CD14-positive monocyte (primary cell): ENCODE measurements at places on chromosomes 12 and 14. TPM values are rescaled to one million over a fixed set of nuclear protein-coding genes. Genes with fewer than 3 reads are reported as not detected.

Gene COX8C
- polyA plus RNA-seq: not detected in 2 replicates

DNA sequence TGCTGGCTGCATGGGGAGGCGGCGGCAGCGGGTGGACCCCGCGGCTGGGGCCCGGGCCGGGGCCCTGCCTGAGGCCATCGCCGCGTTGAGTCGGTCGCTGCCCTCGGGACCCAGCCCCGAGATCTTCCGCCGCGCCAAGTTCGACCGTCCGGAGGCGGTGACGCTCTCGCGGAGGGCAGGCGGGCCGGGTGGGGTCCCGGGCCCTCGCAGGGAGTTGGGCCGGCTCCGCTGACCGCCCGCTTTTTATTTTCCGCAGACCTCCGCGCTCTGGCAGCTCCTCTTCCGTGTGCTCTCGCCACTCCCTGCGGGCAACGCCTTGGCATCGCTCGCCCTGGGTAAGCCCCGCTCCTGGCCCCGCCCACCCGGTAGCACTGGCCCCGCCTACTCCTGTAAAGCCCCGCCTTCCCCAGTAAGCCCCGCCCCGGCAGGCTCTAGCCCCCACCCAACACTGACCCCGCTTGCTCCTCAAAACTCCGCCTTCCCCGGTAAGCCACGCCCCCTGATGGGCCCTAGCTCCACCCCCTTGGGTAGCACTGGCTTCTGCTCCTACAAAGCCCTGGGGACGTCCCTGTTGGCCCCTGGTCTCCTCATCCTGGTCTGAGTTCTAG is 424 bp downstream of the TEDC1 start:
- DNase-seq: peak; percentile 83

DNA sequence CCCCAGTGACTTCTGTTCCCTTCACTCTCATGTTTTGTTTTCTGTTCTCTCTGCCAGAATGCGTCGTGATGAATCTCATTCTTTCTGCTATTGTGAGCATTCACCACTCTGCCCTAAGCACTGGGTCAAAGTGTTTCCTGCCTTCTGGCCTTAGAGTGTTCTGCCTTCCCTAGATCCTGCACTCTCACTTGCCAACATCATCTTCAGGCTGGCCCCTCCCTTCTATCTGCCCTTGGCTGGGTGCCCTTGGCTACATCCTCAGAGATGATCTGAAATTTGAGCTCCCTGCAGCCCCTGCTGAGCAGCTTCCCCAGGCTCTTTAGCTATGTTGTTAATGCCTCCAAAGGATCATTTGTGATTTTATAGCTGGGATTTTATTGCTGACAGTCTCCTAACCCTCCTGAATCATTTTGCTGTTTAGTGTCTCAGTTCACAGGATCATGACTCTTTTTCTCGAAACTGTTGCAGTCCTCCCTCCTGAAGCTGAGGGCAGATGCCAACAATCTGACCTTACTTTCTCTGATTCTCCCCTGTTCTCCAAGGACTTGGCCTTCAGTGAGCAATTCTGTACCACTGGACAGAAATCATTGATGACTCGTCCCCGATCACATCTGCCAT is 4.5 kb downstream of the DHRS2 start:
- DNase-seq: no peak

GRCh38 chr14:62185078-62185477 is 422.9 kb downstream of the SNAPC1 start:
- no peak for DNase-seq

GRCh38 chr12:97118796-97119375 is 211.8 kb downstream of the NEDD1 start:
- DNase-seq: no peak

GRCh38 chr12:30012816-30013450 is 229.2 kb upstream of the TMTC1 start:
- no peak for DNase-seq

- DNase-seq: peak; percentile 23
Observed at GRCh38 chr14:56059054-56059453, 59.2 kb upstream of the PELI2 start.

DNA sequence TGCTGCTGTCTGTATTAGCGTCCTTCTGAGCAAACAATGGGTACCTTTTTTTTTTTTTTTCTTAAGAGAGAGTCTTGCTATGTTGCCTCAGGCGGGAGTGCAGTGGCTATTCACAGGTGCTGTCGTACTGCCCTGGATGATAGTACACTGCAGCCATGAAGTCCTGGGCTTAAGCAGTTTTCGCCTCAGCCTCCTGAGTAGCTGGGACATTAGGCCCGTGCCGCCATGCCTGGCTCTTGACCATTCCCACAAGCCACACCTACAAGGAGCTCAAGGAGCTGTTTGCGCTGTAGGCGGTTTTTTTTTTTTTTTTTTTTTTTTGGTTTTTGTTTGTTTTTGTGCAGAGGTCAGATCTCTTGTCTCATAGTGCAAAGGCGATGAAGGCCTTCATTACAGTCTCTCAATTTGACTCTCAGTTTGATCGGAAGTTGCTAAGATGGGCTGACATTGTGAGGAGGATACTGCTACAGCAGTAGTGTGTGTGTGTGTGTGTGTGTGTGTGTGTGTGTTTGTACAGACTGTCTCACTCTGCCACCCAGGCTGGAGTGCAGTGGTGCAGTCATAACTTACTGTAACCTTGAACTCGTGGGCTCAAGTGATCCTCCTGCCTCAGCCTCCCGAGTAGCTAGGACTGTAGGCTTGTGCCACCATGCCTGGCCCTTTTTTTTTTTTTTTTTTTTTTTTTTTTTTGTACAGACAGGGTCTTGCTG is 34.2 kb downstream of the TRAF3 start:
- no peak for DNase-seq

DNA sequence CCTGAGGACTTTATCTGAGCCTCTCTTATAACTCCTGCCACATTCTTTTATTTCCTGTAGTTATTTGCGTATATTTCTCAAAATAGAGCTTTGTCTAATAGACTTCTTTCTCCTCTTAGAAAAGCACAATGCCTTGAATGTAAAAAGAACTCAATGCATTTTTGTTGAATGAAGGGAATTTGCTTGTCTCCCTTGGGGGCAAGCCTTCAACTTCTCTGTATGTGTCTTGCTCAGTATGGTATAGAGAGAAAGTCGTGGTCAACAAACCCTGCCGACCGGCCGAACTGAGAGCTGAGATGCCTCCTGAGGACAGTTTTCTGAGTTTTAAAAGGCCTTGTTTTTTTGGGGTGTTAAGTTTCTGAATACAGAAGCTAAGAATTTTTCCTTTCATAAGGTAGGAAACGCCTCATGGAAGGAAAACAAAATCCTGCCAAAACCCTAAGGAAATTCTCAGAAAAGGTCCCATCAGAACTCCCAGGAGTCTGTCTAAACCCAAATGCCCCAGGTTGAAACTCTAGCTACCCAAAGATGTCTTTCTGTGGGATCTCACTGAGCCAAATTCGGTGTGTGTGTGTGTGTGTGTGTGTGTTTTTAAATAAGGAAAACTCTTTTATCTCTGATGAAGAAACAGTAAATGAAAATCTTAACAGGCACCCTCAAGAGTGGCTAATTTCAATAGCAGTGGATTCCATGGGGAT is 136.6 kb downstream of the C12orf75 start:
- no peak for DNase-seq

- no peak for DNase-seq
Observed at GRCh38 chr14:60505448-60505847, 3.5 kb upstream of the SIX6 start.
